Endodermal cell (in vitro differentiated cells): ENCODE measurements at places on chromosomes 11 and 22. TPM values are rescaled to one million over a fixed set of nuclear protein-coding genes. Genes with fewer than 3 reads are reported as not detected.
A peak's percentile ranks its signal among the peaks of the same experiment; 100 is the strongest.

WBP2NL gene
- total RNA-seq = not detected in 3 replicates

FGF4 gene
- 3.5 TPM in 2 replicates for total RNA-seq

CACNA1I gene
- 2.1 and 2.2 TPM in 2 replicates for total RNA-seq

DNA sequence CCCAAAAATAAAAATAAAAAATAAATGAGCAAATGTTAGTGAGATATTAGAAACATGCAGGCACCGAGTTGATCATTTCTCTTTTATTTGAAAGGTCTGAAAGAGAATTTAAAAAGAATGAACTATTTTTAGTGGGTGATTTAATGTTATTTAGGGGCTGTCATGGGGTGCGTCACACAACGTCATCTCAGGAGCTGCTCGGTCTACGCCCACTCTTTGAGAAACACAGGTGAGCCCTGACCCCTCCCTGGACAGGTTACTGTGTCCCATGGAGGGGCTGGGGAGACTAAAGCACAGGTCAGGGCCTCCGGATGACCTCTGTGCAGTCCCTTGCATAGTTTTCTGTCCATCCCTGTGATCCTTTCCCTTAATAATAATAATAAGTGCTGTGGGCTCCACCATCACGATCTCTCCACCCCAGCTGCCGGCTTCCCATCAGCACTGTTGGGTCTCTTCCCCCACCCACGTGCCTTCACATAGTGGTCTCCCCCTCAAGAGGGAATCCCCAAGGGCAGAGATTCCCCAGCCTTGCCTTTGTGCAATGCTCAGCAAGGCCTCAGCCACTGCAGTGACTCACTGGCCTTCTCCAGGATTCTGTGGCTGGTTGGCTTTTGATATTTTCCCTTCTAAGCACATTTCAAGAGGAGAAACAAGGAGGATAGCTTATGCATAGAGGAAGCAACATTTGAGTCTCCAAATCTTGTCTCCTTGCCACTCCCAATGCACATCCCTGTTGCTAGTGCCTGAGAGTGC is 159.9 kb downstream of the TTC17 start:
- no peaks in the 10 kb centered on the region for H3K36me3 ChIP-seq
- no peaks in the 10 kb centered on the region for H3K27me3 ChIP-seq
- H3K4me1 ChIP-seq = no peaks in the 10 kb centered on the region
- DNase-seq = peak; percentile 3
- no peak overlapping the region for H3K4me3 ChIP-seq
